Activated CD4-positive, alpha-beta memory T cell treated with anti-CD3 and anti-CD28 coated beads, Interleukin-2, amount 10 ng/mL, durations not matched to agents 7 days and 5 days (primary cell): ENCODE measurements at places on chromosomes 2 and 18. TPM values are rescaled to one million over a fixed set of nuclear protein-coding genes. Genes with fewer than 3 reads are reported as not detected.

The IGFBP5 gene
- total RNA-seq, result not detected

The NAT8 gene
- total RNA-seq, result not detected

The CCDC85A gene
- not detected for total RNA-seq

The HDAC4 gene
- 67.4 TPM for total RNA-seq

The FBXO48 gene
- total RNA-seq, result 5.0 TPM

The DIS3L2 gene
- 30.6 TPM for total RNA-seq

- no peak for DNase-seq
These were observed at the start of gene FRZB for GRCh38 chr2:182866461-182867406. FRZB (minus strand) TSS chr2:182866637; CDS start chr2:182866552, 85 bp downstream.

DNA sequence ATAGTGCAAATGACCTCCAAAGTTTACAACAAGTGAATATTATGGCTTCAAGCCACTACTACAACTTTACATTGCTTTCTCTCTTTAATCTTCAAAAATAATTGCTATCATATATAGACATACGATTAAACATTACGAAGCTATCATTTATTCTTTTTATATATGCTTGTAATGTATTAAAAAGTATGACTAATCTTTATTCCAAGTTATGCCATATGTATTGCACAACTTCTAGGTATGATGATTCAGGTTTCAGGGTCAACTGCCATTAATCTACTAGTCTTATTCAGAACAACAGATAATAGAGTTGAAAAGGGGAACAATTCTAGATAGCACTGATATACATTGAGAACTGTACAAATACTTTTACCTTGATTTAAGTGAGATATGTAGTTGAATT is 506.2 kb upstream of the TMEFF2 start:
- no peak for DNase-seq

DNA sequence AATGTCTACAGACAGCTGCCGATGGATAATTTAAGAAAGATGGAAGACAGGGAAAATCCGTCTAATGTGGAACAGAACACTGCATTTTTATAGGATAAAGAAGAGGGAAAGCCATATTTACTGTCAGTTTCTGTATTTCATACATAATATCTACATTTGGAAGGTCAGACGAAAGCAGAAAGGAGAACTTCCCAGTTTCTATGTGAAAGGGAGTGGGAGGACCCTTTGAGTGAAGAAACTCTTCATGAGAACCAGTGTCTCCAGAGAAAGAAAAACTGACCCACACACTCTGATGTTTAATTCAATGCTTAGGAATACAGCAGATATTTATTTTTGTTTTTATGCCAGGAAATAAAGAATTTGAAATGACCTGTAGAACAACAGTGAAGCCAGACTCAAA is 127.2 kb downstream of the CALCRL start:
- DNase-seq, result no peak

DNA sequence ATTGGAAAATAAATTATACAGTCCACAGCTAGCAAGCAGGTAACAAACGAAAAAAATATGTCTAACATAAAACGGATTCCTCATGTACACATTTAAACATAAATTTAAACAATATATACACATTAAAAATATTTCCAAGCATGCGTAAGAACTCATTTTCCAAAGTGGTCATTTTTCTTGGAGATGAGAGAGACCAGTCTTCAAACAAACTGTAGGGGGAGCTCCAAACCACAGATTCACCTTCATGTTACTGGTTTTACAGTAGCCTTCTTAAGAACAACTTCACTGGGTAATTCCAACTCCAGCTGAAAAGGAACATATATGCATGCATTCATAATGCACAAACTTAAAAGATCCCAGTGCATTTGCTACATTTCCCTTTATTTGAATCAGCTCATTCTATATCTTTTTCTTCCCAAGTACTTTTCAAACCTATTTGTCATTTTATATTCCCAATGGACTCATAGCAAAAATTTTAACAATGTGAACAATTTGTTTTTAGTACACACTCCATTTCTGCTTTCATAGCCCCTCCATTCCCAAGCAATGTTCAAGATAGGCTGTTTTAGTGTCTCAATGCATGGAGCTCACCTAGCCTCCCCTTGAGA is 4.7 kb upstream of the STAMBP start:
- no peak for DNase-seq

DNA sequence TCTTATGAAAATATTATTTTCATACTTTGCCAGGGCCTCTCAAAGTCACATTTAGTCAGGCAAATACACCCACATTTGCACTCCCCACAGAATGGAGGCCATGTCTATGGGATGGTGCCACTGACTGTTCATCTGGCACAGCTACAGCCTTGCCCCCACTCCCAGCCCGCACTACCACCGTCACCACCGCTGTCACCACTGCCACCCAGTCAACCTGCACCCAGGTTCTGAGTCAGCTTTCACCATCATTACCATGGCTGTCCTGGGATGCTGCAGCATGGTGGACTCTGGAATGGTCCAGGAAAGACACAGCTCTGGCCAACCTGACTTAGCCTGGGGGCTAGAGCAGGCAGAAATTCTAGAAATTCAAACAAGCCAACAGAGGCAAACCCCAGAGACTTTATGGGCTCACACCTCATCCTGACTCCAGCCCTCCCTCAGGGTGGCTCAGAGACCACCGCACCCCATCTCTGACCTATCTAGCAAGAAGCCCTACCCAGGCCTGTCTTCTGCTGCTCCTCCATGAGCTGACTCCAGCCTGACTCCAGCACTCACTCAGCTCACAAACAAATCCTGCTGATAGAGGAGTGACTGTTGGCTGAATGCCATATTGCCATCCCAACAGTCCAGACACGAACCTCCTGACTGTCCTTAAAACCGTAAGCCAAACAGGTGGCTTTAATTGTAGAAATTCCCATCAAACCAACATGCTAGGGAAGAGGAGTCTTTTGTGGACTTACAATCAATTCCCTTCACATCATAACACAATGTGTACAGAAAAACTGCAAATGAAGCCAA is 28.0 kb downstream of the DNER start:
- no peak for DNase-seq

DNA sequence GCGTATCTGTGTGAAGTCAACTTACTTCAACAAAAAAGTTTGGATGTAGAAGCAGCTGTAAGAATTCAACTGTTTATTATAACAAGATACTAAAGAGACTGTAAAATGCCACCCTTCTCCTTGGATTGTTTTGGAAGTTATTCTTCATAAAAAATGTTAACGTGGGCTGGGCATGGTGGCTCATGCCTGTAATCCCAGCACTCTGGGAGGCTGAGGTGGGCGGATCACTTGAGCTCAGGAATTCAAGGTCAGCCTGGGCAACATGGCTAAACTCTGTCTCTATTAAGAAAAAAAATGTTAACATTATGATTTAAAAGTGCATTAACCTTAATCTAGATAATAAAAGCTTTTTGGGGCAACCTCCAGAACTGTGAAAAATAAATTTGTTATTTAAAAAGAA is 7.7 kb downstream of the CIAO1 start:
- DNase-seq, result no peak

DNA sequence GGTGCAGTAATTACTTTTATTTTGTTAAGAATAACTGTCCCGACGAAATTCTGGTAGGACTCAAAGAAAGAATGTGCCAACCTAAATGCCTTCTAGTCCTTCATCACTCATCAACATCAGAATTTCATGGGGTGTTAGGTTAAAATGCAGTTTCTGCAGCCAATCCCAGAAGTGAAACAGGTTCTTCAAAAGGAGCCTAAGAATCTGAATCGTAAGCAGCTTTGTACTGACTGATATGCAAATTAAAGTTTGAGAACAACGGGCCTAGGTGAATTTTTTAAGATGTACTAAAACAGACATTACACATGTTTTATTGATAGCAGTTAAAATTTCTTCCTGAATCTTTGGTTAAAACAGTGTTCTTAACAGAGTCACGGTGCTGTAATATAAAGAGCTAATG is 140.3 kb upstream of the ZC3H15 start:
- no peak for DNase-seq

DNA sequence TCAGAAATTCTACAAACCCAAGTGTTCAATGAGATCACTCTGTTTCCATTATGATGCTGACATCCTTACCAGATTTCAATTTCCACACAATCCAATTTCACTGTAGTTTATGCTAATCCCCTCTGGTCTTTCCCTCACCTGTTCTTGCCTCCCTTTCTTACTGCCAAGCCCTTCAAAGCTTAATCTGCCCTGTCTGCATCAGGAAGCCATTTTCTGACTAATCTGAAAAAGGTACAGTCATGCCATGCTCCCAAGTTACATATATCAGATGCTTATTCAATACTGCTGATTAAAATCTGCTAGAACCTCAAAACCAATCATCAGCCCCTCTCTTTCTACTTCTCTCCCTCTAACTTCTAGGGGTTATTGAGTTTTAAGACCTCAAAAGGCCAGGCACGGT is 8.9 kb downstream of the KRTCAP3 start:
- no peak for DNase-seq

DNA sequence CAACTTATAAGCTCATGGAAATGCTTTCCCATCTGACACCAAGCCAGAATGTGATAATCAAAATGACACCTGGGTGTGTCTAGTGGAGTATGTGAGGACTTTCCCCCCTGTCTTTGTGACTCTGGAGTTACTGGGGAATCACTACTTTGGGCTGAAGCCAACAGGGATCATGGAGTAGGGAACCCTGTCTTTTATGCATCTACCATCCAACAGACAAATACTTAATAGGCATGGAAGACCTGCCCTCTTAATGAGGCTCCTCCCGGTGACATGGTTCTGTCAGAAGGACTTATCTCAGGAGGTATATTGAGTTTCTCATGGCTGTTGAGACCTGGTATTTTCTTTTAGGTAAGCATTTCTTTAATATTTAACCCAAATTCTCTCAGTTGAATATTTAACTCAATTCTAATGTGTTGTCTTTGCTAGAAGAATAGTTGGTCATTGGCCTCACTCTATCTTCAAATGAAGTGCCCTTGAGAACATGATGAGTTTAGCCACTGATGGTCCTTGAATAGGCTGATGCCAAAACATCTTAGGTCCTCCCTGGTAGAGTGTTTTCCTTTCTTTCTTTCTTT is 42.1 kb downstream of the TGIF1 start:
- no peak for DNase-seq

GRCh38 chr2:224776795-224777558 is 60.8 kb upstream of the CCDC195 start:
- no peak for DNase-seq

- DNase-seq, result no peak
These were observed 24.3 kb downstream of the METTL8 start for GRCh38 chr2:171409436-171409971.

GRCh38 chr2:213125646-213126347 is 25.6 kb downstream of the IKZF2 start:
- no peak for DNase-seq

DNA sequence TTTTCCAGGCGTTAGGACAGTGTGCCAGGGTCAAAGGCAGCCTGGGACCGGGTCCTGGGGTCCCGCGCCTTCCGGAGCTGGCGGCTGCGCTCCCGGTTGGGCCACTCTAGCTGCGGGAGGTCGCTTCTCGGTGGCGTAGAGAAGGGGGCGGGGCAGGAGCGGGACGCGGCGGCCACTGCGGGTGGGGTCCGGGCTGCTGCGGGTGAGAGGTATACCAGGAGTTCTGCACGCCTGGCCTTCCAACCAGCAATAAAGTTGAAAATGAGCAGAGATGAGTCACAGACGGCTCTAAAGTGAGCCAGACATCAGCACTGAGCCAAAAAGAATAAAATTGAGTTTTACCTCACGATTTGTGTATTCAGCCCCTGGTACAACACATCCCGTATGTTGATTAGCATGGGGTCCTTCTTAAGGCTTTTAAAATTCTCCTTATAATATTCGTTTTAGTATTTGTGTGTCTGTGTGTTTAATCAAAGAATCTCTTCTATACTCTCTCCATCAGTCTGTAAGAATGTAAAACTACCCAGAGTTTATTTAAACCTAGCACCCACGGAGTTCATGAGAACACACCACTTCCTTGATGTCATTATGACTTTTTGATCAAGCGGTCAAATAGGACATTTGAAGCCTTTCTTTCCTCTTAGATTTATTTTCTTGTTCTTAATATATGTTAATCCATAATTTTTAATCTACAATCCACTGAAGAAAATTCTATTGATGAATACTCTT is at the start of gene C1GALT1C1L:
TSS of gene C1GALT1C1L (minus strand) at position 108 of the 729 bp plus-strand sequence. CDS start at position 1, 107 bp downstream.
- DNase-seq, result no peak

DNA sequence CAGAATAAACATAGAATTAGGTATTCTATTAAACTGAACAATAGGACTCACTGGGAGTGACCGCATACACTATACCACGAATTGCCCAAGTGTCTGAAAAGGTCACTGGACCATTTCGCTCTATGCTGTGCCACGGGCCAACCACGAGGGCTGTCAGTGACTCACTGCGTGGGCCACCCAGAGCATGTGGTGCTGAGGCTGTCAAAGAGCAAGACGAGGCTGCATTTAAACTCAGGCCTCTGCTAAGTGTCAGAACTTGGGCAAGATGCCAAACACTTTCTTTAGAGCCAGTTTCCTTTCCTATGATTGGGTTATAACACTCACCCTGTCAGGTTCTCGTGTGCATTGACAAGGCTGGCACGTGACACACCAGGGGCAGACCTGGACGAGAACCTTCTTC is 97.5 kb downstream of the SH3YL1 start:
- DNase-seq, result no peak

DNA sequence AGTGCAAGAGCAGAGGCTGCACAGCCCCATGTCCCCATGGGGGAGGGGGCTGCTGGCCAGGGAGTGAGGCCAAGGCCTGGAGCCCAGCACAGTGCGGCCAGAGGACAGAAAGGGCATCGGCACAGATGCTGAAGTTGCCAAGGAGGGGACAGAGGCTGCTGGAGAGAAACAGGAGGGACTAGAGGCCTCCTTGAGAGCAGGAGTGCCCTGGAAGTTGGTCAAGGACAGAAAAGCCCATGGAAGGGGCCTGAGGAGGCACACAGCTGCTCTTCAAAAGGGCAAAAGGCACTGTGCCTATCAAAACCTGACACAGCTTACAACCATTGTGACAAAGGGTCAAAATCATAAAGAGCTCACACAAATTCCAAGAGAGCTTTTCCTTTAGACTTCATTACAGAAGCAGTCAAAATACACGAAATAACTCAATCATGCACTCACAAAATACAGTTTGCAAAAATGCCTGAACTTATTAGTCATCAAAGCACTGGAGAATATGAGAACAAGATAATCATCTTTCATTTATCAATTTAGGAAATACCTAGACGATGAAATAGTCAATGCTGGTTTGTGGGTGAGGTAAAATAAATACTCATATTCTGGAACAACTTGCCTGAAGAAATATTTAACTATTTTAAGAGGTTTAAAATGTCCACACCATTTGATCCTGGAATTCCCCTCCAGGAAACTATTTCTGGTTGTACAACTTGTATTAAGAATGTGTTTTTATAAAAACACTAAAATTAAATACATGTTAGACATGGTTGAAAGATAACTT is 79.6 kb downstream of the USP40 start:
- no peak for DNase-seq

GRCh38 chr2:130787841-130788240 is 32.5 kb downstream of the AMER3 start:
- DNase-seq, result no peak

GRCh38 chr2:68774569-68775271 is 40.1 kb downstream of the ARHGAP25 start:
- DNase-seq, result peak; percentile 77

DNA sequence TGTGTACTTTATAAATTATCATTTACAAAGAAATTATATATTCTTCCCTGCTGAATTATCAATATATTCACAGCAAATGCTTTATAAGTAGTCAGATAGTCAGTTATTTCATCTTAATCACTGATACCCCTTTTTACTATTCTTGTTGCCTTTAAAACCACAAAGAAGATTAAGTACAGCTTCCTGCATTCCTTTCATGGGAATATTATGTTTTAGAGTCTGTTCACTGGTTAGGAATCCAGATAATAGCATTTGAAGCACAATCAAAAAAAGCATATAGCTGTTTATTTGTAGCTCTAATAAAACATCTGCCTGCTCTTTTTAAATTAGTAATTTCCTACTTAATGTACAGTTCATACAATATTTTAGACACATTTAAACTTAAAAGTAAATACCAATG is 508.9 kb downstream of the FBXO15 start:
- DNase-seq, result no peak

GRCh38 chr2:14533131-14533757 is 99.3 kb upstream of the LRATD1 start:
- no peak for DNase-seq
